ENCODE measurements at places on chromosomes 11 and 22.

DNA sequence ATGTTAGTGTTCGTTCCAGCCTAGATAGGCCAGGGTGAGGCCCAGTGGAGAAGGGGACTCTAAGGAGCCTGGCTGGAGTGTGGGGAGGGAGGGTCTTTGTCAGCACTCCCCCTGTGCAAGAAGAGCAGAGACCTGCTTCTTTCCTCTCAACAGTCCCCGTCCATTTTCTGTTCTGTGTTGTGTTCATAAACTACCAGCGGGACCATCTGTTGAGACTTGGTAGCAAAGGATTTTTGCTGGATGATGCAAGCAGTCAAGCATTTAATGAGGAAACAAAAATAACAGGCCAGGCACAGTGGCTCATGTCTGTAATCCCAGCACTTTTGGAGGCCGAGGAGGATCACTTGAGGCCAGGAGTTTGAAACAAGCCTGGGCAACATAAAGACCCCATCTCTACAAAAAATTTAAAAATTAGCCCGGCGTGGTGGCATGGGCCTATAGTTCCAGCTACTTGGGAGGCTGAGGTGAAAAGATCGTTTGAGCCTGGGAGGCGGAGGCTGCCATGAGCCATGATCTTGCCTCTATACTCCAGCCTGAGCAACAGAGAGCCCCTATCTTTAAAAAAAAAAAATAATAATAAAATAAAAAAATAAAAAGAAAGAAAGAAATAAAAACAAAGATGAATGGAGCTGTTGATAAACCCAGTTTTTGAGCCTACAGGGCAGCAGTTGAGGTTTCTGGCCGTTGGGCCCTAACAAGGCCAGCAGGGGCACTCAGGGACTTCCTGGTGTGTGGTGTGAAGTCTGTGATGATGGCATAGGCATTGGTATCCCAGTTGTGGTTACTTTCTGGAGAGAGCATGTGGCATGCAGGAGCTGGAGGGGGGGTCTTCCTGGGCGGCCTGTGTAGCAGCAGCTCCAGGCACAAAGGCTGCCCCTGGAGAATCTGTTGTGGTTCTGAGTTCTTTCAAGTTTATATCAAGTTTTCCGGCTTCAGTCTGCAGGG is 1.7 kb upstream of the TXNRD2 start:
- DNase-seq: peak; percentile 72

DNA sequence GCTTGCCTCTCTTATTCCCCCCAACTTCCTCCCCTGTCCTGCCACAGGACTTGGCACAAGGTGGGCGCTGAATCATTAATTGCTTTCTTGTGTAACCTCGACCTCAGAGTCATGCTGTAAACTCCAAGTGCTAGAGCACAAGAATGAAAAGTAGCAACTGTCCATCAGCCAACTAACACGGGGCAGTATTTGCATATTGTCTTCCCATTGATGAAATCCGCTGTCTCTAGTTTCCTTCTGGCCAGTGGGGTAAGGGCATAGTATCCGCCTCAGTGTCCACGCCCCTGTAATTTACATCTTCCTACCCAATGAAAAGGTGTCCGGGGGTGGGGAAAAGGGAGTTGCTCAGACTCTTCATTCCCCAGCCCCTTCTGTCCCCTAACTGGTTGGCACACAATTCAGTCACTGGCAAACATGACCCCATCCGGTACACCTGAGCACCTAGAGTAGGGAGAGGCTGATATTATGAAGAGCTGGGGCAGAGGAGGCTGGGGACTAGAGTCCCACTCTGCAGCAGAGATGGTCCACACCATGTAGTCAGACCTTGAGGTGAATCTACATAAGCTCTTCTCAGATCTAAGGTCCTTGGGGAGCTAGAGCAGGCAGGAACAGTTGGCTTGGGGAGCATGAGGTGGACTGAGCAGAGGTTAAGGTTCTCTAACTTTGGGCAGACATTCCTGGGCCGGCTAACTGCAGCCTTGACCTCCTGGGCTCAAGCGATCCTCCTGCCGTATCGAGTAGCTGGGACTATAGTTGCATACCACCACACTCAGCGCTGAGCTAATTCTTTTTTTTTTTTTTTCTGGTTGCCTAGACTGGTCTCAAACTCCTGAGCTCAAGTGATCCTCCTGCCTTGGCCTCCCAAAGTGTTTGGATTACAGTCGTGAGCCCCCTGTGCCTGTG is 6.8 kb upstream of the GGA1 start:
- DNase-seq: no peak

GRCh38 chr11:12270215-12270797 is 107.1 kb upstream of the PARVA start:
- DNase-seq: no peak

GRCh38 chr11:88175569-88176075 is 379 bp upstream of the RAB38 start:
- no peak for DNase-seq

- no peak for DNase-seq
Observed at GRCh38 chr11:110897035-110897434, 184.8 kb upstream of the ARHGAP20 start.

DNA sequence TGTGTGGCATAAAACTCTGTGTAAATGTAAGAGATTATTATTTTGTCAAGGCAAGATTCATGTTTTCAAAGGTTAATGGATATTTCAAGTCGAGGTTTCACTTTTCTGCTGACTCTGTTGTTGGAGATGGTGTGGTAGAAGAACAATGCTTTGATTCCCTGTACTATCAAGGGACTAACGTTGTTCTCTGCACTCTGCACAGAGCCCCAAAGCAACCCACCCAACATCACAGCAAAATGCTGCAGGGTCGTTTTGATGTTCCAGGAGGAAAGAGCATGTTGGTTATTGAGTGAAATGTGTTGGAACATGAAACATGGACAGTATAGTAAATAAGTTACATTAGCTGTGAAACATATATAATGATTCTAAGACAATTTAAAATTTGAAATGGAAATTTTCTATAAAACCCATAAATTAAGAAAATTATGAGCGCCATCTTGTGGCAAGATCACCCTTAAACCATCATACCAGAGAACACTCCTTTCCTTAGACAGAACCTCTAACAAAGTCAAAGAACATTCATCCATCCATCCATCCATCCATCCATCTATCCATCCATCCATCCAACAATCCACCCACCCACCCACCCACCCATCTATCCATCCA is 164.4 kb upstream of the ZBED5 start:
- DNase-seq: no peak

- no peak for DNase-seq
Observed at GRCh38 chr11:84865791-84866535, 761.2 kb downstream of the DLG2 start.

- no peak for DNase-seq
Observed at GRCh38 chr22:31019191-31019930, 50.3 kb downstream of the TUG1 start.

GRCh38 chr11:131903074-131903473 is 532.7 kb downstream of the NTM start:
- DNase-seq: no peak

- no peak for DNase-seq
Observed at GRCh38 chr11:43802509-43802908, 78.1 kb upstream of the ALKBH3 start.
